Daoy (cell line): ENCODE measurements at places on chromosomes 4 and X. TPM values are rescaled to one million over a fixed set of nuclear protein-coding genes. Genes with fewer than 3 reads are reported as not detected.

Gene NLGN3
- not detected in 2 replicates for total RNA-seq

Gene DKC1
- 109 and 124 TPM in 2 replicates for total RNA-seq

Gene MYL5
- total RNA-seq = 2.2 and 6.1 TPM in 2 replicates

Gene HGFAC
- total RNA-seq = not detected in 2 replicates

Gene BEX1
- 26.9 and 37.9 TPM in 2 replicates for total RNA-seq

Gene SSX1
- not detected in 2 replicates for total RNA-seq
